Lung (tissue), 17 donors: ENCODE measurements at places on chromosomes 1 and 21. TPM values are rescaled to one million over a fixed set of nuclear protein-coding genes. Genes with fewer than 3 reads are reported as not detected.

NCAM2 gene
- total RNA-seq = 9.0 TPM

SYCP1 gene
- total RNA-seq = not detected

SH2D1B gene
- total RNA-seq = 0.61 TPM

SPRR2B gene
- total RNA-seq = not detected

DSCAM gene
- total RNA-seq = 0.25 TPM

LIN28A gene
- 0.80 TPM for total RNA-seq

CHODL gene
- 3.5 TPM for total RNA-seq

CD5L gene
- total RNA-seq = 0.17 TPM

HSD3B2 gene
- total RNA-seq = 1.6 TPM

WASF2 gene
- 47.9 TPM for total RNA-seq

- no peak for DNase-seq
Observed at GRCh38 chr1:185603158-185603557, 131.0 kb upstream of the HMCN1 start.

DNA sequence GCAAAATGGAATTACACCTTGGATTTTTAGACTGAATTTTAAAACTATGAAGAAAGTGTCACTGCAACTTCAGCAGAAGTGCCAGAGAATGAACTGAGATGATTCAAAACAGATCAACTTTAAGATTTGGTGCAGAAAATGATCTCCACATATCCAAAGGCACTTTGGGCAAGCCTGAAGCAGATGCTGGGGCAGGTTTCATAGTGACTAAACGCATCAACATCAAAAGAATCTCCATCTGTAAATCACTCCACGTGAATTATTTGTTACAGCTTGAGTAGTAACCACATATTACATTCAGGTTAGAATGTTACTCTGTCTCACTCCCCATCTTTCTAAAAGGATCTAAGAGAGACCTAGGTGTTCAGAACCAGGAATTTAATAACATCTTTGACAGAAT, 329.0 kb upstream of the ESRRG start:
- no peak for DNase-seq

- no peak for DNase-seq
Observed at GRCh38 chr1:237183963-237184540, 142.1 kb downstream of the RYR2 start.

DNA sequence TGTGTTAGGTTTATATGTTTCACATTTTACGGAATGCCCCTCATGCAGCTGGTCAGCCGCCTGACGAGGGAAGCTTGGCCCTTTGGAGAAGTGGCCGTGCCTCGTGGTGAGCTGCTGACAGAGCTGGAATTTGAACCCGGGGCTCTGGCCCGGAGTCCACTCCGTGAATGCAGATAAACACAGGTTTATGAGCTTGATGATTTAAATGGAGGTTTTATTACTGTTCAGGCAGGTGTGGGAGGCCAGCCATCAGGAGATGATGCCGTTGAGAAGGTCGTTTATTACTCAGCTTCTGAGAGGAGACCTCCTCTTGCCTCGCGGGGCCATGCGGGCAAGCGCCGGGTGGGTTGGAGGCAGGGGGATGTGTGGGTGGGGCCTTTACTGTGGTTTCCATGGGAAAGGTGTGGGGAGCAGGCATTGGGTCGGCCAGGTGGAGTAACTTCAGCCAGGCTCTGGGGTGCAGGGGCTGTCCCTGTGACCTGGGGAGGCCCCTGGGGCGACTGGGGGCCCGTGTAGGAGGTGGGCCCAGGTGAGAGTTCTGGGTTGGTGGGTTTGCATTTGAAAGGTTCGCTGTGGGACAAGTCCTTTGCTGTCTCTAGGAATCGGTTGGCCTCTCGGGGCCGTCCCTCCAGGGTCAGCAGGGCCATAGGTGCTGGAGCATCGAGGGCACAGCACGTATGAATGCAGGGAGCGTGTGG, 22.0 kb downstream of the PRKCZ start:
- no peak for DNase-seq

GRCh38 chr1:110130113-110130591, 17.9 kb downstream of the UBL4B start:
- peak; percentile 3 for DNase-seq

- DNase-seq = no peak
Observed at GRCh38 chr21:30818837-30819610, 6.0 kb upstream of the KRTAP8-1 start.

- no peak for DNase-seq
Observed at GRCh38 chr1:96281491-96281890, 440.1 kb upstream of the PTBP2 start.

- no peak for DNase-seq
Observed at GRCh38 chr1:117527566-117528102, 78.2 kb upstream of the TENT5C start.

- no peak for DNase-seq
Observed at GRCh38 chr1:10444795-10445397, 4.9 kb upstream of the CORT start.

DNA sequence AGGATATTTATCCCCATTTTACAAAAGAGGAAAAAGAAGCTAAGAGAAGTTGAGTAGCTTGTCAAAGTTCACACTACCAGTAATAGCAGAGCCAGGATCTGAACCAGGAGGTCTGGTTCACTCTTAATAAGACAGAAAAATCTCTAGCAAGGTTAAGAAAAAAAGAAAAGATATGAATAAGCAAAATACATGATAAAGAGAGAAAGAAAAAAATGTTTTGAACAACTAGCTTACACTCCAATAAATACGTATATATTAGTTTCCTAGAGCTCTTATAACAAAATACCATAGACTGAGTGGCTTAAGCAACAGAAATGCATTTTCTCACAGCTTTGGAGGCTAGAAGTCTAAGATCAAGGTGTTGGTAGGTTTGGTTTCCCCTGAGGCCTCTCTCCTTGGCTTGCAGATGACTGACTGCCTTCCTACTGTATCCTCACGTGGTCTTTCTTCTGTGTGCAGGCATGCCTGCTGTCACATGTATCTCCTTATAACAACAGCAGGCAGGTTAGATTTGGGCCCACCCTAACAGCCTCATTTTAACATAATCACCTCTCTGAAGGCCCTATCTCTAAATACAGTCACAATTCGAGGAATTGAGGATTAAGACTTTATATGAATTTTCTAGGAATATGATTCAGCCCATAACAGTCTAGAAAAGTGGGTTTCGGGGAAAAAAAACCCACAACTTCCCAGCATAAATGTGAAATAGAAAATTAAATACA, 60.4 kb downstream of the LEPR start:
- no peak for DNase-seq

- DNase-seq = no peak
Observed at GRCh38 chr21:39197448-39198233, 14.4 kb upstream of the PSMG1 start.

GRCh38 chr1:203791498-203791897, 3.9 kb upstream of the ZBED6 start:
- no peak for DNase-seq

DNA sequence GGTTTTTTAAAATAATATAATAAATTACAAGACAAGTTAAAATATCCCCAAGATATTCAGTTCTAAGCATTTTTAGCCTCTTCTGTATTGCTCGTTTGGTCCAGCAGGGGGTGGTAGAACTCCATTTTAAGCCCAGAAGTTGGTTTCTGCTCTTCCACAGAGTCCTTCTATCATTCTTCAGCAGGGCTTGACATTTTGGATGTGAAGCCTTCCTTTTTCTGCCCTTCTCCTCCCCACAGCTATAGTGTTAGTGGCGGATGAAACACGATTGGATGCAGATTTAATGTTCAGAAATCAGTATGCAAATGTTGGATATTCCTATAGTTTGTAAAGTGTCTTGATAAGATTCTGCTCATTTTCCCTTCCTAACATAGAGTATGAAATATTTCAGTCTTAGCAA, 1.4 kb downstream of the NCAM2 start:
- peak; percentile 77 for DNase-seq

DNA sequence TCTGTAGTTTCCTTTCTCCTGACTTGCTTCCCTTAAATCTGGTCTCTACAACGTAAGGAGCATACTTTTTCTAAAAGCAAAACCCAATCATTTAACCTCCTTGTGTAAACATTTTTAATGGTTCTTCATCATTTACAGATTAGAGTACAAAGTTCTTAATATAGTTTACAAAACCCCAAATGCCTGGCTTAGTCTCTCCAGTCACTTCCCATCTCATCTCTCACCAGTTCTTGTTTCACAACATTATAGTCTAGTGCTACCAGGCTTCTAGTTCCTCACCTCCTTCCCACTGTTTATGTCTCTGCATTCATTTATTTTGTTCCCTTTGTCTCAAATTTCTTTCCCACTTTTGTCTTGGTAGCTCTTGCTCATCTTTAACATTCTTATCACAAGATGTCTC, 168.4 kb downstream of the FASLG start:
- no peak for DNase-seq

GRCh38 chr1:165826565-165827267, 698 bp upstream of the UCK2 start:
- DNase-seq = peak; percentile 52

DNA sequence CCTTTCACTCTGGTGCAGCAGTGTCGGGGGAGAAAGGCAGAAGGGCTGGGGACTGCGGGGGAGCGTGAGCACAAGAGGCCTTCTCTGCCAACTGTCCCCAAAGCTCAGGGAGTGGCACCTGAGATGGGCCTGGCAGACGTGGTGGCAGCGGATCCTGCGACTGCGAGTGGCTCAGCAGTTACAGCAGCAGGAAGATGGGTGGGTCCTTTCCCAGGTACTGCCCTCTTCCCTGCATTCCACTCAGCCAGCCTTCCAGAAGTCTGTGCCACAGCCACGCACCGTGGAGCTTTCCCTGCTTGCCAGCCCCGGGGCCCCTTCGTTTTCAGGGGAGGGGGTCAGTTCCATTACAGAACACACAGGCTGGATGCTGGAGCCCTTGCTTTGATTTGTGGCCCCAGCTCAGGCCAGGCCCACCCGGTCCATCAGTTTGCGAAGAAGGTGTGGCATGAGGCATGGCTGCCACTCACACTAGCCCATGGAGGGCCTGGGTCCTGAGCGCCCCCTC, 17.2 kb downstream of the MTHFR start:
- DNase-seq = no peak

GRCh38 chr1:160375788-160376524, 9.1 kb downstream of the NHLH1 start:
- peak; percentile 10 for DNase-seq

- DNase-seq = no peak
Observed at GRCh38 chr21:32626621-32627196, 14.5 kb upstream of the CFAP298 start.

GRCh38 chr1:207807690-207808321, 56.0 kb downstream of the CD46 start:
- no peak for DNase-seq

GRCh38 chr1:182684116-182684828, at the start of gene RGS8:
RGS8 (minus strand) TSS chr1:182684587; CDS start chr1:182669649, 14,938 bp downstream.
- no peak for DNase-seq

GRCh38 chr1:202501281-202501680, 152.8 kb downstream of the PPP1R12B start:
- peak; percentile 54 for DNase-seq

DNA sequence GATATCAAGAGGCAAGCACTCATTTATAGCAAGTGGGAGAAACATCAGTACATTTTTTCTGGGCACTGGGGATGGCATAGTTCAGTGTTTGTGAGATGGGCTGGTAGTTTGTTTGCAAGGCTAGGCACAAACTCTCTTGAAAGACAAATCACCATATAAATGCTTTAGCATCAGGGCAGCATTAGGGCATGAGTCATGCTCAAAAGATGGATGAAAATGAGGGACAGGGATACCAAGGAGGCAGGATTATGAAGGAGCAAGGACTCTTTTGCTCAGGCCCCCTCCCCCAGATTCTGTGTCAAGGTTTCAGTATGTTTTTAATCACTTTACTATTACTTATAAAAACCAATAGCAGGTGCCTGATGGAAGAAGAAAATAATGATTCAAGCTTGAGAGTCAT, 43.9 kb upstream of the CAMK1G start:
- DNase-seq = no peak

GRCh38 chr1:63886340-63886739, 112.5 kb downstream of the ROR1 start:
- DNase-seq = no peak

- peak; percentile 46 for DNase-seq
Observed at GRCh38 chr1:52677076-52677806, 20.9 kb downstream of the COA7 start.

- no peak for DNase-seq
Observed at GRCh38 chr21:33886321-33886720, 29.3 kb downstream of the ATP5PO start.

DNA sequence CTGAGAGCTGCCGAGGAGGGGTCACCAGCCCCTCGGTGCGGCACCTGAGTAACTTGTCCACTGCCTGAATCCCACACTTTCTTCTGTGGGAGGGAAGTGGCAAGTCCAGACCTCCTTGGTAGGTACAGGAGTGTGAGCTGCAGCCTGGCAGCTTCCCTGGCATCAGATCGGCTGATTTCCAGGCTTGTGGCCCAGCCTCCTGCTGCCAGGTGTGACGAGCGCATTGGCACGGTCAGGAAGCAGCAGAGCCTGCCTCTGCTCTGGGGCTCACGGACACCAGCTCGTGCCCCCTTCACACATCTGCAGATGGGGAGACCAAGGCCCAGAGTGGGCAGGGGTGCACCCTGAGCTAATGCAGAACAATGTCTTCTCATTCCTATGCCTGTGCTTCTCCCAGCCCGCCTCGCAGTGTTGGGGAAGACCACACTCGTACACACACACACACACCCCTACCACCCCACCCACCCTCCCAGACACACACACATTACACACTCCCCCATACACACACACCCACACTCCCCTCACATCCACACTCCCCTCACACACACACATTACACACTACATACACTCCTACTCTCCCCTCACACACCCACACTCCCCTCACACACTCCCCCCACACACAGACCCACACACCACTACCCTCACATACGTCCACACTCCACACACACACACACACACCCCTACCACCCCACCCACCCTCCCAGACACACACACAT, 33.1 kb upstream of the SELENON start:
- no peak for DNase-seq

GRCh38 chr1:230822092-230822581, 46.2 kb downstream of the C1orf198 start:
- peak; percentile 20 for DNase-seq

DNA sequence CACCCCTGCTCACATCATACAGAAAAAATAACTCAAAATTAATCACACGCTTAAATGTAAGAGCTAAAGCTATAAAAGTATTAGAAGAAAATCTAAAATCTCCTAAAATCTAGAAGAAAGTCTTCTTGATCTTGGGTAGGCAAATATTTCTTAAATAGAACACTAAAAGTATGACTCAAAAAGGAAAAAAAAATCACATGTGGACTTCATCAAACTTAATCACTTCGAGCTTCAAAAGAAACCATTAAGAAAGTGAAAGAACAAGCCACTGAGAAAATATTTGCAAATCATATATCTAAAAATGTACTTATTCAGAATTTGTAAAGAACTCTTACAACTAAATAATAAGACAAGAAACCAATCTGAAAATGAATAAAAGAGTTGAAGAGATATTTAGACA, 32.7 kb downstream of the LRRC52 start:
- no peak for DNase-seq

- DNase-seq = no peak
Observed at GRCh38 chr1:69985901-69986439, 219.4 kb downstream of the LRRC40 start.
